Pons (tissue), 1 donor: ENCODE measurements at places on chromosomes 13 and 19.
A peak's percentile ranks its signal among the peaks of the same experiment; 100 is the strongest.

- DNase-seq = no peak
Observed at GRCh38 chr13:20787180-20787579, 13.4 kb upstream of the EEF1AKMT1 start.

- no peak for DNase-seq
Observed at GRCh38 chr13:91580749-91581148, 182.3 kb downstream of the GPC5 start.

DNA sequence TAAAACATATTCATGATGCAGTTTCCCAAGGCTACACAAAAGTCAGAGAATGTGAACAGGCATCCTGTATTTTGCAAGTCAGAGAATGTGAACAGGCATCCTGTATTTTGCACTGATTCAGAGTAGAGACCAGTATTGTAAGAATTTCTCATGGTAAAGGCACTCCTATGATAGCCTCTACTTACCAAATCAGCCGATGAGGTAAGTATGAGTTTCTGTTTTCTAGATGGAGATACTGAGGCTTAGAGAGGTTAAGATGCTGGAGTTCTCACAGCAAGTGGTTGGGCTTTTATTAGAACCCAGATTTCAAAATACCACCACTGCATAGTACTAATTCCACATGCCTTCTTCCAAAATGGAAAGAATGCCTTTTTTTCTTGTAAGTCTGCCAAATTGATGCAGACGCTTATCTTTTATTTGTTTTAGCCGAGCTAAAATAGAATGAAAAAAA, 12.3 kb downstream of the TPT1 start:
- no peak for DNase-seq

DNA sequence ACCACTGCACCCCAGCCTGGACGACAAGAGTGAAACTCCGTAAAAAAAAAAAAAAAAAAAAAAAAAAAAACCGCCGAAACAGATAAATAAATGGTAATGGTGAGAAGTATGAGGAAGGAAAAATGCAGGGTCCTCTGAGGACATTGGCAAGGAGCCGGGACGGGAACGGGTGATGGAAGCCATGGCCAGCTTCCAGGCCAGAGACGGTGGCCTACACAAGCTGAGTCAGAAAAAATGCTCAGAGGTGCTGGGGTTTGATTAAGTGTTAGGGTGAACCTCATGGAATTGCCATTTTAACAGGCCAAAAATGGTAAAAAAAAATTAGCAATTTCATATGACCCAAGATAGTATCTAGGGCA, 866 bp upstream of the ZSWIM4 start:
- no peak for DNase-seq

GRCh38 chr13:81211713-81212112, 870.8 kb upstream of the SPRY2 start:
- DNase-seq = no peak

DNA sequence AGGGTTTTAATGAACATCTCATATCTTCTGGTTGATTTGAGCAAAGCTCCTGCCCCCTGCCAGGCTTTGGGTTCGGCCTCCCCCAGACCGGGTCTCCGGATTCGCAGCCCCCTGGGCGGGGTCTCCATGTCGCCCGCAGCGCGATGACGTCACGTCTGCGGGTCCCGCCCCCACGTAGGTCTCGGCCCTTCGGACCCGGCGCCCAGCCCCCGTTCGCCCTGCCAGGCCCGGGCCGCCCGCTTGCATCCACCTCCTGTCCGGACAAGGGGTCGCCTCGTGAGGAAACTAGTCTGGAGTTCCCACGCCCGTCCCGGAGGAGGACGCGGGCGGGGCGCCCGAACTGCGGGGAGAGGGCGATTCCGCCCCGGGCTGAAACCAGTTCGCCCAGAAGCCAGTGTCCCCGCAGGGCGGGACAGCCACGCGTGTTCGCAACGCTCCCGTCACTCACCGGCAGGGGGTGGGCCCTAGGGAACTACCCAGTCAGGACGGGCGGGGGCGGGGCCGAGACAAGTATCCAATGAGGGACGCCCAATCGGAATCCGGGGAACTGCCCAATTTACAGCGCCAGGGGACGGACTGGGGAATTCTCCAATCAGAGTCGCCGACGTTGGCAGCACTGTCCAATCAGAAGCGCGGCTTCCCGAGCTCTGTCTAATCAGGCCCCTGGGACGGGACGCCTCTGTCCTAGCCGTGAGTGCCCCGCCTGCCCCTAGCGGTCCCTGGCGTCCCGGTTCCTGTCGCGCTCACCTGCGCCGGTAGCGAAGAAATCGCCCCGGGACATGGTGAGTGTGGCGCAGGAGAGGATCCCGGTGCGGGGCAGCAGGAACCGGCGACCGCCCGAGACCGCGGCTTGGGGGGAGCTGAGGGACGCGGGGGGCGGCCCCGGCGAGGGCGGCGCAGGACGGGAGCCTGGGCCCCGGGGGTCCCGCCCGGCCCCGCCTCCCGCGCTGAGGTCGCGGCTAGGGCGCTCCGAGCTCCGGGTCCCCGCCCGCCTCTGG, at the start of gene ZNF555:
Gene ZNF555 (plus strand): TSS at position 682 of the 998 bp plus-strand sequence. CDS start 98 bp downstream, at position 780.
- peak; percentile 99 for DNase-seq
